ENCODE measurements at places on chromosomes 1 and 21.

DNA sequence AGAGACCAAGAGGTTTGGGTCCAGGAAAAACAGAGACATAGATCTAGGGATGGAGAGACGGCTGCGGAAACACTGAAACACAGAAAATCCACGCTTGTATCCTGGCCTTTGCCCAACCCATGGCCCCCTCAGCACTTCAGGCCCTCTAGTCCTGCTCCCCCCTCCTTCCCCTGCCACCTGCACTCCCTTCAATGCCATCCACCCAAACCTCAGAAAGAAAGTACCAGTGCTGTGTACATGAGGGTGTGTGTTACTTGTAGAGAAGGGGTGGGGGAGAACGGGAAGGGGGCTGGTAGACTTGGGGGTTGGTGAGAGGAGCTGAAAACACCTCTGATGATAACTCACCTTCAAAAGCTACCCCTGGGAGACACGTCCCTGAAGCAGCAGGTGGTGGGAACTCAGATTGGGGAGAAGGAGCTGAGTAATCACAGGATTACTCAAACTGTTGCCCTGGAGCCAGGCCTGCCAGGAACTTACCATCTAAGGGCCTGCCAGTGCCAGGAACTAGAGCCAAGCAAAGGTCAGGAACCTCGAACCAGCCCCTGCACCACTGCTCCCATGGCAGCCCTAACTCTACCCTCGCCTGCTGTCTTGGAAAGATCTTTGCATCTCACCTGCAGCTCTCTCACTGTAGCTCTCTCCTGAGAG, 11.5 kb downstream of the RORC start:
- DNase-seq = no peak

DNA sequence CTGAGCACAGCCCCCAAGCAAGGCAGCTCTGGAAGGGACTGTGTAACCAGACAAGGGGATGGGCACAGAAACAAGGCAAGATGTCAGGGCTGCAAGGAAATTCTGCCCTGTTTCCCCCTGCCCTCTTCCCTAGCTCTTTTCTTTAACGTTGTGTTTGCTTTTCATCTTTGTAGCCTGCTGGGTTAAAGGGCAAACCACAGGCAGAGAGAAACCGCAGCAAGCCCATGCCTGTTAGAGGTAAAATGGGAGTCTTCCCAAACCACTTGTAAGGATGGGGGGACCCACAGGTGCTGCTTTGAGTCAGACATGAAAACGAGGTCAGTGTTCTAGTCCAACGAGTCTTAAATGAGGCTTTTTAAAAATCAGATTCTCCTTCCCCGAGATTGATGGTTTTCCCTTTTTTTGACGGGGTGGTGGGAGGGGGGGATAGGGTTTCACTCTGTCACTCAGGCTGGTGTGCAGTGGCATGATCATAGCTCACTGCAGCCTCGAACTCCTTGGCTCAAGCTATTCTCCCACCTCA, 13.3 kb downstream of the TGFBR3 start:
- DNase-seq = no peak

GRCh38 chr21:31941694-31942093, 68.9 kb downstream of the HUNK start:
- no peak for DNase-seq

DNA sequence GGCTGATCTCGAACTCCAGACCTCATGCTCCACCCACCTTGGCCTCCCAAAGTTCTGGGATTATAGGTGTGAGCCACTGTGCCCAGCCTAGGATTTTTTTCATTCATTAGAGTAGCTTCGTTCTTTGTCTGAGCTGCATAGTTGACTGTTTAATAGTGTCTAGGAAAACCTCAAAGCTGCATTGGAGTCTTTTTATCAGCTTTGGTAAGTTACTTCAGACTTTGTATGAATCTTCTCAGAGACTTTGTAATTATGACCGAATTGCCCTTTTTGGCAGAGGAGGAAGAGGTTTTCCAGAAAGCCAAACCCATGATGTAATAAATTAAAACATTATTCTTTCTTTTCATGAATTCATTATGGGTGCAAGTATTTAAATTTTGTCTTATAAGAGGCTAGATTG, 5.1 kb downstream of the DNAJB4 start:
- no peak for DNase-seq

- DNase-seq = no peak
These were observed 12.7 kb upstream of the HYI start for GRCh38 chr1:43466403-43466802.
